ENCODE measurements at places on chromosomes 16 and 17.

- no peak for DNase-seq
Observed at GRCh38 chr16:50555952-50556673, 7.9 kb downstream of the NKD1 start.

DNA sequence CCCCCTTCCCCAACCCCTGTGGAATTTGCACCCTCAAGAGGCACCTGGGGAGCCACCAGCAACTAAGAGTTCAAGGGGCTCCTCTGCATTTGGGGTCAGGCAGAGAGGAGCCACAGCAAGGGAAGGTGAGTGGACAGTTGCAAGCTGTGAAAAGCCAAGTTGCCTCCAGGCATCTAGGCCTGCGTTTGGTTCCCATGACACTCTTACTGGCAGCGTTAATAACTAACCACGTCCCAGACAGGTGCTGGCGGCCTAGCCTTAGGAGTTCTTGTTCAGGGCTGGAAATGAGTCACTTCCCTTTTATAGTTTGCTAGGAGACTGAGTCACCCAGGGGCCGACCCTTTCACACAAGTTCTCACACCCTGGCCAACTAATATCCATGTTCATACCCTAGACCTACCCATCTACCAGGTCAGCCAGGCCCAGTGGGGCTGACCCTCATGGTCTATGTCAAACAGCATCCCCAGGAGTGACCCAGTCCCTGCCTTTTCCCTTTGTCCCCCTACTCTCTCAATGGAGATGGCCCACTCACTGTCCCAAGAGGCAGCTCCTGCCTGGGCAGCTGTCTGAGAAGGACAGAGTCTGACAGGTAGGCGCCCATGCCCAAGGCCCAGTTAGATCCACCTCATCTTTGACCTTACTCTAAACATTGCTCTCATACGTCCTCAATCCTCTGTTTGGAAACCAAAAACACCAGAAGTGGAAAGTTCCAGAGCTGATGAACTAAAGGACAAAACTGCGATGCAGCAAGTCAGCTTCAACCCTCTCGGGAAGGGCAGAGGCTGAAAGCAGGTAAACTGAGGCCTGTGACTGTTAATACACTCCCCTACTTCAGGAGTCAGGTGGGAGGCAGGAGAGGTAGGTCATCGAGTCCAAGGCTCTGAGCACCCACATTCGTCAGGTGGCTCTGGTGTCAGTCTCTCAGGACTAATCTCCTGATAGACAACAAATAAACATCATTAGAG lies 300.6 kb downstream of the SOX9 start:
- peak; percentile 81 for DNase-seq

DNA sequence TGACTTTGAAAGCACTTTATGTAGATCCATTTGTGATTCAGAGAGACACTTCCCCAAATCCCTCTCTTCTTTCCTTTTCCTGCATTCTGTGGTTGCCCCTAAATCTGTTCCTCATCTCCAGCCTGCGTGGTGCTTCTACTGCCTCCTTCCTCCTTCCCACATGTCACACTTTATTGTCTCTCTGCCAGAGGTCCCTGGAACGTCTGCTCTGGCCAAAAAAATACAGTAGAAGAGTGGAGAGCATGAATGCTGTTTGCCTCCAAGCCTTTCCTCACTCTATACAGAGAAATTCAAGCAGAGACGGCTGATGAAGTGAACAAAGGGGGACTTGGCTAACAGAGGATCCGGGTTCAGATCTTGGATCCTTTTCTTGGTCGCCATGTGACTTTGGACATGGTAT lies 22.8 kb upstream of the IRX3 start:
- DNase-seq, result no peak

DNA sequence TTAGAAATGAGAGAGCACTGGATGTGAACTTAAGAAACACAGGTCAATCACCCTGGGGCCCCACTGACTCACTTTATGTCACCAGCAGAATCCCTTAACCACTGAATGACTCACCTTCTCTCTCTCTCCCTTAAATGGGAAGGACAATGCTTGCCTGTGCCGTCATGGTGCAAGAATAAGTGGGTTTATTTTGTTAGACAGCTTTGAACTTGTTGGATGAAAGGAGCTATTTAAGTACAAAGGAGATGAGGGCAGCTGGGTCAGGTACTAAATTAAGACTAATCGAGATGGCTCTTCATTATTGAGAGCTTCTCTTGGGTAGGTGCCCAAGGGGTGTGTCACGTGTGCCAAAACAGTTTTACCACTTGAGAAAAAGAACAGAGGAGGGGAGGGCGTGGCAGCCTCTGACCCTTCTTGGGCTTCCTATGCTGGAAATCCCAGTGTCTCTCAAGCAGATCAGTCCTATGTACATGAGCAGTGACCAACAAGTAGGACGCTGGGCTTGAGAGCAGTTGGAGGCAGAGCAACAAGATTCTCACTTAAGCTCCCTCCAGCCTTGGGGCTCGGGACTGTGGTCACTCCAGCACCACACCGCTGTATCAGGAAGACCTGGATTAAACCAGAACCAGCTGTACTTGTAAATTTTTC lies 6.7 kb upstream of the KRT31 start:
- DNase-seq, result no peak

DNA sequence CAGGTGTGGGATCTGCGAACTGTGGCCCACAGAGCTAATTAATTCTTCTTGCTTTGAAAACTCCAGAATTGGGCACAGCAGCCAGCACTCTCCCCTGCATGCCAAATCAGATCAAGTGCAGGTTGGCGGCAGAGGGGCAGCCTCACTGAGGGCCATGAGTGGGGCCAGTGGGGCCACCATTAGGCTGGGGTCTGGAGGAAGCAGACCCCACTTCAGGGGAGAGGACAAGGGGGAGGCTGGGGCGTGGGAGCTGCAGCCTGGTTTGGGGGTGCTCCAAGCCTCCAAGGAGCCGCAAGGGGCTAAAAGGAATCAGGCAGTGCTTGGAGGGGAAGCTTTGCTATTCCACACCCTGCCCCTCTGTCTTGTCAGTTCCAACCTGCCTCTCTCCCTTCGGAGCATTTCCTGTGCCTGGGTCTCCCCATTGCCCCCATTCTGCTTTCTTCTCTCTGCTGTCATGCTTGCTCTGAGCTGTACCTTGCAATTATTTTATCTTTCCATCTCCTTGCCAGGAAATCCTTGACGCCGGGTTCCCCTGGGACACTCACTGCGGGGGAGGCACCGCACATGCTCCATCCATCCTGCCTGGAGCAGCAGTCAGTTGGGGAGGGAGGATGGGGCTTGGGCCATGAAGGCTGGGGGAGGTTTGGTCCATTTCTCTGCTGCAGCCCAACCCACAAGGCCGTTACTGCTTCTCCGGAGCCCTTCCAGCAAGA lies 3.3 kb upstream of the ABCC3 start:
- no peak for DNase-seq

DNA sequence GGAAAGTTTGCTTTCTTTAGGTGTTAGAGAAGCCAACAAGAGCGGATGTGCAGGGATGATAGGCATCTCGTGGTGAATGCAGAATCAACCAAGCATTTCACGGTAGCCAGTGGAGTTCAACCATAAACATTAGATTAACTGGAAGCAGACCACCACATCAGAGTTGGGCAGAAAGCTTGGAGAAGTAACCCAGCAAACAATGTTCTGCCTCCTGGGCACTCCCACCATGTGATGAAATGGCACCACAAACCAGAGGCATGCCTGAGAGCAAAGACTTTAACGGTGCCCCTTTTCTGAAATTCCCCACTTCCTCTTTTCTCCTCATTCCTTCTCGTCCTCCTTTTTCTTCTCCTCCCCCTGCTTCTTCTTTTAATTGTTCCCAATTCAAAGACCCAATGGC lies 193.5 kb upstream of the ANKFN1 start:
- DNase-seq, result no peak

GRCh38 chr16:85592700-85593493 lies 20.2 kb upstream of the GSE1 start:
- DNase-seq, result no peak

GRCh38 chr16:11583889-11584565 lies 2.7 kb downstream of the LITAF start:
- DNase-seq, result peak; percentile 28

- no peak for DNase-seq
Observed at GRCh38 chr16:55735120-55735781, 79.5 kb downstream of the SLC6A2 start.

GRCh38 chr17:73634629-73635028 lies 9.6 kb downstream of the SDK2 start:
- no peak for DNase-seq

GRCh38 chr17:14019186-14019956 lies 49.9 kb upstream of the COX10 start:
- DNase-seq, result no peak

DNA sequence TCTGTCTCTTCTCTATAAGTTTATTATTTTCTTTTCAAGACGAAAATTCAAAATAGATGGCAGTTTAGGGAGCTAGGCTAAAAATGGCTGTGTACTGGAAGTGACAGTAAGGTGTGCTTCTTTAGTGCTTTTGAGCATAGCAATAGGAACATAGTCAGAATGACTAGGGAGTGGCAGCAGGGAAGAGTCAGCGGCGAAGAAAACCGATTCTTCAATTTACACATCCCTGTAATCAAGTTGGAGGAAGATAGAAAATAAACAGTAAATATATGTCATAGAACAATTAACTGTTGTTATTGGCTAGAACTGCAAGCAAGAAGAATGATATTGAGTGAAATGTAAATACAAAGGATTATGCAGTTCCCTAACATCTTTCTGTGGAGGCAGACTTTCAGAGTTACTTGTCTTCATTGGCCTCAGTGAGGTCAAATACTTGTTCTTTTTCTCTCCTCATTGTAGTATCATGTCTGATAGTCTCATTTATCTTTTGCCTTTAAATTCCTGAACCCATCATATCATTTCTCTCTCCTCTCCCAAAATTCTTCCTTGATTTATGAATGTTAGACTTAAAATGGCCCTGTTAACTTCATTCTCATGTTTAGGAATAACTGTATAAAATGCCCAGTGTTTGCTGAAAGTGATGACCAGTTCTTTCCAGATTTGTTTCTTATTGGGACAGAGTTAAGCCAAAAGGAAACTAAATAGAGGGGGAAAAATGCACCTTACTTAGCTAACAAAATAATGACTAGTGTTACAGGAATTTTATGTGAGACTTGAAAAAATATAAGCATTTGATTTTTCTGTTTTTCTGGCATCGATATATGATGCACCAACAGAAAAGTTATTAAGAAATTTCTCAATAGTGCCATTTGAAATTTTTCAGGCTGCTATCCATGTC lies 211.4 kb downstream of the BCAS3 start:
- DNase-seq, result no peak

DNA sequence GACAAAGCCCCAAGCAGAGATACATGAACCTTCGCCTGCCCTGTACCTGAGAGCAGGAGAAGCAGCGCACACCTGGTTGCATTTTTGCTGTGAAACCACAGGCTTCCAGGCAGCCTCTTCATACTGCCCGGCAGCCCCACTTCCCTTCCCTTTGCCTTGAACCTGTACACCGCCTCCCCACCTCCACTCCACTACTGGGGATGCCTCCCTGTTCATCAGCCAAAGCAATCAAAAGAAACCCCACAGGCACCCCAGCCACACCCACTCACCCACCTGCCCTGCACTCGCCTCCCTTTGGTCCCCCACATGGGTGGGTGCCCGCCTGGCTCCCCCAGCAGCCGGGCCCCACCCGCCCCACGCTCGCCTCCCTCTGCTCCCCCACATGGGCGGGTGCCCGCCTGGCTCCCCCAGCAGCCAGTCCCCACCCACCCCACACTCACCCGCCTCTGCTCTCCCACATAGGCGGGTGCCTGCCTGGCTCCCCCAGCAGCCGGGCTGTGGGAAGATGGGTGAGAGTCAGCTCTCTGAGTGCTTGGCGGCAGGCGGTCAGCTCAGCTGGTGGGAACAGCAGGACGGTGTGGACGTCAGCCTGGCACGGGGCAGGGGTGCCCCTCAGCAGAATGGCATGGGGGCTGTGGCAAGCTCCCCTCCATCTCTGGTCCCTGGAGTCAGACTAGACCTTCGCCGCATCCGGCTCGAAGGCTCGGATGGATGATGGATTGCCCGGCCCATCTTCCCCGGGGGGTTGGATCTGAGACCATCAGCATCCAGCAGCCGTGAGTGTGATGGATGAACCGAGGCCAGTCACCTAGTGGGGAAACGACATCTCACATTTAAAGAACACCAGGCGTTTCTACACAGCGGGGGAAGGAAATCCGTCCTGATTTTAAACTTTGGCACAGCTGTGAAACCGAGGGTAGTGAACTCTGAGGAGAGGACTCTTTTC lies 135.6 kb downstream of the BANP start:
- no peak for DNase-seq

GRCh38 chr17:67833946-67834631 lies 8.8 kb downstream of the BPTF start:
- DNase-seq, result no peak

DNA sequence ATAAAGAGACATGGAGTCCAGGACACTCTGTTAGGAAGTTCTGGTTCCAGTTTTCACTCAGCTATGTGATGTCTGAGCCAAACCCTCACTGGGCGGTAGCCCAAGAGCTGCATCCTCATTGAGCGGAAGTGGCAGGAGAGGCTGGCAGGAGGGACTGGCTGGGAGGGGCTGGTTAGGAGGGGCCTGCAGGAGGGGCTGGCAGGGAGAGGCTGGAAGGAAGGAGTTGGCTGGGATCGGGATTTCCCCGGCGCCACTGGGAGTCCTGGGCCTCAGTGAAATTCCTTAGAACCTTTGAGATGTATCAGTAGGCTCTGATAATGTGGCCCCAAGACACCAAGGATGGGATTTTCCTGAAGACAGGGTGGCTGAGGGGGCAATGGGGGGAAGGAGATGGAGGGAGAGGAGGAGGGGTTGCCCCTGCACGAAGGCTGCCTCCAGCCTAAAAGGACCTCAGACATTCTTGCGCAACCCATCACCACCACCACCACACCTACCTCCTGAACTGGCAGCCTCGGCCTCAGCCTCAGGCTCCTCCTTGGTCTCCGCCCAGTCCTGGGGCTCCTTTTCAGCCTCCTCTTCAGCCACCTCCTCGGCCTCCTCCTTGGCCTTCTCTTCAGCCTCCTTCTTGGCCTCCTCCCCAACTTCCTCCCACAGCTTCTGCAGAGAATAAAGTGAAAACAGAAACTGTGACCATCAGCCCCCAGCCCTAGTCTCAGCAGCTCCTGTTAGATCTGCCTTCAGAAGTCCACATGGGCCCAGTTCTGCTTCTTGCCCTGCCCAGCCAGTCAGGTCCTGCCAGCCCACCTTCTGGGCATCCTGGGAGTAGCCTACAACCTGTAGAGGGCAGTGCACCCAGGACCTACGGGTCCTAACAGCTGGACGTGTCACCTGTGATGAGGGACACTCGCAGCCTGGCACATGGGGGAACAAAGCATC lies 31.7 kb downstream of the CNGB1 start:
- DNase-seq, result no peak

DNA sequence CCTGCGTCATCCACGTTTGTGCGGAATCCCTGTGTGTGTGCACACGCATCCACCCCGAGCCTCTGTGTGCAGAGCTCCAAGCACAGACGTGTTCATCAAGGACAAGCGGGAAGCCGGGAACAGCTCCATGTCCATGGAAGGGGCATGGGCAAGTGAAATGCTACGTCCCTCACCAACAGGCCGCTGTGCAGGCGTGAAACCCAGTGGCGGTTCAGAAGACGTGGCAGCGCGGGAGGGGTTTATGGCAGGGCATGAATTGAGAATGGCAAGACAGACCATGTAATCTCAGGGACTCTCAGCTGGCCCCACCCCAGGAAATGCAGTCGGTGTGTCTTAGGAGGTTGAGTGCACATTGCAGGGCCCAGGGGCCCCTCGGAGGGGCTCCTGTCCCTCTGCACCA lies 52.7 kb downstream of the TBC1D16 start:
- DNase-seq, result no peak

GRCh38 chr17:7241783-7242716 lies at the start of gene GABARAP:
TSS of gene GABARAP (minus strand) at chr17:7242449. CDS start at chr17:7242330, 119 bp downstream.
- DNase-seq, result peak; percentile 92

- no peak for DNase-seq
Observed at GRCh38 chr16:4981473-4981872, 23.3 kb downstream of the SEC14L5 start.

All from MM.1S (cell line).